Activated naive CD8-positive, alpha-beta T cell treated with anti-CD3 and anti-CD28 coated beads, Interleukin-2, amount 50 U/mL, for 16 hours (primary cell): ENCODE measurements at places on chromosomes 2 and 18.

DNA sequence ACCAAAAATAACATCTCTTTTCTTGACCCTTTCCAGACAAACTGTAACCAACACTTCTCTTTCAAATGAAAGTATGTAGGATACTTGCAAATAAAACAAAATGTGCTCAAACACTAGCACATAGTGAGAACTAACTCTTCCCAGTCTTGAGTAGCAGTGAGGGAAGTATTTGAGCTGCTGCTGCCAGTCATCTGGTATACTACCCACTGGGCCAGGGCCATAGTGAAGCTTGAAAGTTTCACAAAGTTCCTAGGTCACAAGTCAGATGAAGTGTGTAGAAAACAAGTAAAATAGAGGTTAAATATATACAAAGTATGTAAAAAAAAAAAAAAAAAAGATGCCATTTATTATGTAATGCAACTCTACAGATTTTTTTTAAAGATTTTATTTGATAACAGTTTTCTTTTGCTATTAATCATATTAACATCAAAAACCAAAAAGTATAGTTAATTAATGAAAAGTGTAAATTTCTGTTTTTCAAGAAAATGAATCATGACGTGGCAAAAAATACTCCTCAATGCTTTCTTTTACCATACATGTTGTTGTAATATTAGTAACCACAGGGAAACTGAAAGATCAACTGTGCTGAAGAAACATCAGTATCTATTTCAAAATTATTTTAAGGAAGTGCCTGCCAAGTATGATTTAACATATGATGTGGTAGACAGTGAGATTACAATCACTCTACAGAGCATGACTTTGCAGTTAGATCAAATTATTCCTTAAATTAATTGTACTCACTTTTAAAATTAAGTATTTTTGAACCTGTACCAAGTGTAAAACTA, 21.6 kb upstream of the TRIB2 start:
- no peak for DNase-seq

GRCh38 chr2:113980946-113981345, 91.1 kb downstream of the ACTR3 start:
- no peak for DNase-seq

DNA sequence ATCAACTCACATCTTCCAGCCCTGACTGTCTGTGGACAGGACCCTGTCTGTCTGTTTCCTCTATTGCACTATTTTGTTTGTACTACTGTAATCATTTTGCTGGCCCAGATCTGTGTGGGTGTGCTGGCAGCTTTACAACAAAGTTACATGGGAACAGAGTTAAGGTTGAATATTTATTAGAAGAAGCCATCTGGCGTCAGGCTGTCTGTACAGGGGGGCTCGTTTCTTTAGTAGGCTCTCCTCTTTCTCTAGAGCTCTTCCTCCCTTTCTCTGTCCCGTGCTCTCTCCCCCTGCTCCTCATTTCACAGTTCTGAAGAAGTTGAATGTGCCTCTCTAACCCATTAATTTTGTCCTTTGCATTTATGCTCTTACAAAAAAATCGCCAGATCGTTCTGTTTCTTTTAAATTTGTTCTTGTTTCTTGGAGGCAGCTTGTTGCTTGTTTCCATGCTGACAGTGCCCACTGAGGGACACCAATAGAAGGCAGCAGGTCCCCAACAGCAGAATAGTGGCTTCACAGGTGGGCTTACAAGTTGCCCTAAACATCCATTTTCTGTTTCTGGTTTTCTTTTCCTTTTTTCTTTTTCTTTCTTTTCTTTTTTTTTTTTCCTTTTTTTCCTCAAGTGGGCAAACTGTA, 315.2 kb upstream of the ZEB2 start:
- DNase-seq: no peak

DNA sequence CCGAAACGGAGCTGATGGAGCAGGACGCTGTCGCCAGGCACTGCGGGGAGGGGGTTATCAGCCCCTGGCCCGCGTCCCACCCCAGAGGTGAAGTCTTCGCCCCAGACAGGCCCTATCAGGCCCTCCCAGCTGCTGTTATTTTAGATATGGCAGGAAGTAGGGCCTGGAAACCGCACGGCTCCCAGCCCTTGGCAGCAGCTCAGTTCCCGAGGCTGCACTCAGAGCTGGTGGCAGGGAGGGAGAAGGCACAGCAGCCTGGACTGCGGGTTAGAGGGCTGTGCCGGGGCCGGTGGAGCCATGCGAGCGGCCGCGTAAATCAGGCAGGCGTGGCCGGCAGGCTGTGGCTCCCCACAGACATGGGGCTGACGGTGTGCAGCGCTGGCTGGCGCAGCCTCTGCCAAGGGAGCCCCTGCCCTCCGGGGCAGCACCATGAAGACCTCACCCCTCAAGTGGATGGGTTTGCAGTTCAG, 111.4 kb downstream of the NFATC1 start:
- DNase-seq: no peak

DNA sequence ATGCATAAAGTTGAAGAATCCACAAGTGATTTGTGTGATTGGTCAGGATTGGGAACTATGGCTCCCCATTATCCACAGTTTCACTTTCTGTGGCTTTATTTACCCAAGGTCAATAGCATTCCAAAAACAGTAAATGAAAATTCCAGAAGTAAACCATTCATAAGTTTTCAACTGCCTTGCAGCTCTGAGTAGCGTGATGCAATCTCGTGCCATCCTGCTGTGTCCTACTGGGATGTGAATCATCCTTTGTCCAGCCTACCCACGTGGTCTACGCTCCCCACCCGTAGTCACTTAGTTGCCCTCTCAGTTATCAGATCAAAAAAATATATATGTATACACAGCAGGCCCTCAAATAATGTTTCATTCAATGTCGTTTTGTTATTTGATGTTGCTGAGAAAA, 89.0 kb upstream of the DLGAP1 start:
- DNase-seq: no peak

- no peak for DNase-seq
Observed at GRCh38 chr2:42742740-42743658, 20.9 kb downstream of the OXER1 start.

- no peak for DNase-seq
Observed at GRCh38 chr2:138997346-138997745, 217.2 kb upstream of the NXPH2 start.

DNA sequence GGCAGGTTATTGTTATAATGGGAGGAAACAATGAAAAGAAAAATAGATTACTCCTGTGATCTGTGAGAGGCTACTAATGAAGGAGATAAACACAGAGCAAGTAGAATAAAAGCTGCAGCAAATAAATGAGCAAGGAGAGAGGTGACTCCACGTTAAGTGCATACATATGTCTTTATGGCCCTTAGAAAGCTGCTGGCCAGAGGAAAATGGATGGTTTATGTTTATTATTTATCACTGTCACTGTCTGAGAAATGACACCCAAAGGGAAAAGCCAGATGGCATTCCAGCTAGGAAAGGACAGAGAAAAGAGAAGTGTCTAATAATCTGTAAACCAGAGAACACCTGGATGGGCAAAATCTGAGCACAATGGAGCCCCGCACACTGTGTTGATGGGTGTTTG, 122.9 kb upstream of the DDX18 start:
- no peak for DNase-seq

- no peak for DNase-seq
Observed at GRCh38 chr2:53724536-53724935, 43.1 kb upstream of the CHAC2 start.

GRCh38 chr2:29374823-29375222, 259.6 kb downstream of the CLIP4 start:
- no peak for DNase-seq

GRCh38 chr2:65504814-65505697, 72.7 kb upstream of the SPRED2 start:
- no peak for DNase-seq

- DNase-seq: no peak
Observed at GRCh38 chr2:158213773-158214172, 112.1 kb downstream of the UPP2 start.

- no peak for DNase-seq
Observed at GRCh38 chr2:205850611-205851010, 168.3 kb downstream of the NRP2 start.

- DNase-seq: no peak
Observed at GRCh38 chr2:226403369-226403768, 396.3 kb downstream of the IRS1 start.

DNA sequence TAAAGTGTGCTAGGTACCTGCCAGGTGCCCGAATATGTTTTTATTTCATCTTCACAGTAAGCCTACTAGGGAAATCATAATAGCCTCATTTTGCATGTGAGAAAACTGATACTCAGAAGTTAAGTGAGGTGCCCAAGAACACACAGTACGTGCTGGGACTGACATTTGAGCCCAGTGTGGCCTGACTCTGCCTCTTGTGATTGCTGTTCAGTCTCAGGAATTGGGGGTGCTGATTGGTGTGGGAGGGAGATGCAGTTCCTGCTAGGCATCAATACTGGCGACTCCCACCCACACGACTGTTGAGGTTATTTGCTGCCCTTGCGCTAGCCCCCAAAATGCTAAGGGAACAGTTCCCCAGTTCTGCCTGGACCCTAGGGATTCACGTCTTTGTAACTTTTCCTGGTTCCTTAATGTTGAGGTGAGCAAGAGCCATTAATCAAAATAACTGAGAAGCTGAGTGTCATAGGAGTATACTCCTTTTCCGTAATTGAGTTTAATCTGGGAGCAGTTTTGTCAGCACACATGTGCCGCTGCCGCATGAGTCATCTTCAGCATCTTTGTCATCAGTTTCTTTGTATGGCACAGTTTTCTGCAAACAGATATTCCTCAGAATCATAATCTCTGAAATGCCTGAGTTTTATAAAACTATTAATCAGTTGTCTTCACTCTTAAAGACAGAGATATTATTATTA, 120.7 kb downstream of the NCK2 start:
- no peak for DNase-seq

- DNase-seq: no peak
Observed at GRCh38 chr2:217774232-217774631, 228.6 kb downstream of the TNS1 start.

GRCh38 chr2:48248251-48248933, 281.6 kb upstream of the STON1 start:
- DNase-seq: no peak

DNA sequence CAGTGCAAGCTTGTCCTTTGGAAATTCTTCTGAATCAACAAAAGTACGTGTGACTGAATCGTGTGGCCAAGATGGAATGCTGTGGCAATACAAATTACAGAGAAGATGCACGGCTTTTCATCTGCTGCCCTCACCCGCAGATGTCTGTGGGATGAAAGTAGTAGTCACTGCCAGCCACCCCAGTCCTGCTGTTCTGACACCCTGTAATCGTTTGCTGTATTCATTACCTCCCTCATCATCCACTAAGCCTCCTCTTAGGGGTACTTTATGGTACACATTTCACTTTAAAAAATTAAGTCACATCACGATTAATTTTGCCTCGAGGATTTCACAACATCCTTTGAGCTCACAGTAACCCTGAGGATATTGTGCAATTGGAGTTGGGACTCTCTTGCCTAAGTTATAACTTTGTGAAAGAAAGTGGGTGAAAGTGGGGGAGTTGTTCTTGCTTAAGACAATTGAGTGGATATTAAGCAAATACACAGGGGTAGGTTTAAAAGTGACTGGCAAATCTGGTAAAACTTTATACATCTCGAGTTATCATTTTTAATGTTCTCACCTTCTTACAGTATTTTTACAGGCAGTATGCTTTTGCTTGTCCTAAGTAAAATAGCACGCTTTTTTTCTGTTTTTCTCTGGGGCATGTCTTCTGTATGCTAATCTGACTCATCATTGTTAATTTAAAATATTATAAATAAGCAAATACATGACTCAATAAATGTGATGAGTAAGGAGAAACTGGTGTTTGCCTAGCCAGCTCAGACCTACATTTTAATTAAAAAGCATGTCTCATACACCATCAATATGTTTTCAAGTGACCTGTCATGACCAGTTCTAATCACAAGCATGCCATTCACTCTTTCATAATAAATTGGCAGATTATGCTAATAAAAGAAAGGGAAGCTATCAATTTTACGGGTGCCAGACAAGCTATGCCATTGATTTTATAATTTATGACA, 680.9 kb downstream of the IRS1 start:
- DNase-seq: no peak

DNA sequence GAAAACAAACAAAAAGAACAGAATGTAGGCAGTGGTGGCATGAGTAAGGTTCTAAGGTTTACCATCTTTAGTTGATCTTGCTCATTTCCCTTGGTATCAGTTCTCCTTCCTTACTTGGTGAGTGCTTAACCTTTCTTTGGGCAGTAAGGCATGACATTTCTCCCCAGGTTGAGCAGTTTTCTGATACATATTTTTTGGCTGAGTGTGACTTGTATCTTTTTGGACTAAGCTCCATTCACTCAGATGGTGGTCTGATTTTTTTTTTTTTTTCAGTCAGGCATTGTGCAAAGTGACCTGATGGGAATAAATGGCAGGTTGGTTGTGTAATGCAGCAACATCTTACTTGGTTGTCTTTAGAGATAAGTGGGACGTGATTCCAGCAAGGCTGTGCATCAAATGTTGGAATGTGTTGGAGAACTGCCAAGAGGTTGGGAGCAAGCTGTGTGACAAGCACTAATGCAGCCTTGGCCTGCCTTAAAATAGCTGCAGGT, 15.1 kb downstream of the SPTBN1 start:
- no peak for DNase-seq

DNA sequence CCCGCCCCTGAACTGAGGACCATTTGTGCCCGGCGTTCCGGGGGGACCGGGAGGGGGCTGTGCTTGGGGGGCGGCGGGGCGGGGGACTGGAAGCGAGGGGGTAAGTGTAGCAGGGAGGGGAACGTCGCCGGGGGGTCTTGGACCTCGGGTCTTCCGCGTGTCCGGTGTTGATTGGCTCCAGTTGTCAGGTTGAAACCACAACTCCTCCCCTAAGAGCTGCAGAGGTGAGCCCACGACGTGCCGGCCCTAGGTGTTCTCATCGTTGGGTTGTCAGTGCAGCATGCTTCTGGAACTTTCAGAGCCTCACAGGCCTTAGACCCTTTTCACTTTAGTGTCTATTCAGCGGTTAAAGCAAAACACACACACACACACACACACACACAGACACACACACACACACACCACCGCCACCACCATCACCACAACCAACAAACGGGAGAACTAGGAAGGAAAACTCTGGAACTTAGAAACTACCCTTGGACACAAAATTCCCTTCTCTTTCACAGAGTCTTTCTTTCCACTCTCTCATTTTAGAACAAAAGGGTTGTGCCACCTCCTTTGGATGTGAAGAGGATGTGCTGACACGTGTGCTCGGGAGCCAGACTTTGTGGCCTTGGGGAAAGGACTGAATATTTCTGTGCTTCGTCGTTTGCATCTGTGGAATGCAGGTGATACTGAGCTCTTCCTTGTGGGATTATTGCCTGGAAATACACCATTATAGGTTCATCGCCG, 6.7 kb upstream of the DLX2 start:
- DNase-seq: no peak

GRCh38 chr2:238176613-238177012, 17.8 kb downstream of the ERFE start:
- DNase-seq: no peak

DNA sequence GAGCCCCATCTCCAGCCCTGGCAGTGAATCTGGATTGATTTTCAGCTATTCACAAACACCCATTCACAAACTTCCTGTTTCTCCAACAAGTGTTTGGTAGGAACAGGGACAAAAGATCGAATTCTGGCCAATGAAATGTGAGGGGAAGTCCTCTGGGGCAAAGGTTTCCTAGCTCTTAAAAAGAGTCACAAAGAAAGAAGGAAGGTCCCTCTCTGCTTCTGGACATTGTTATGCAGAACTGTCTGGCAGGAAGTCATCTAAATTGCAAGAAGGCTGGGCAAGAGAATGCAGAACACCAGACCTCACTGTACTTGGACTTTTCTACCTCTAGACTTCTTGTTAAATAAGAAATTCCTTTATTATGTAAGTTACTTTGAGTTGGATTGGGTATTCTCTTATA, 137.3 kb downstream of the CCDC148 start:
- no peak for DNase-seq
